Right lobe of liver (tissue), 6 donors: ENCODE measurements at places on chromosomes 1 and 21.

- no peak for DNase-seq
These were observed 52.5 kb upstream of the CNIH3 start for GRCh38 chr1:224563666-224564065.

GRCh38 chr1:53585129-53585528 lies 125.9 kb downstream of the DMRTB1 start:
- DNase-seq: peak; percentile 17

DNA sequence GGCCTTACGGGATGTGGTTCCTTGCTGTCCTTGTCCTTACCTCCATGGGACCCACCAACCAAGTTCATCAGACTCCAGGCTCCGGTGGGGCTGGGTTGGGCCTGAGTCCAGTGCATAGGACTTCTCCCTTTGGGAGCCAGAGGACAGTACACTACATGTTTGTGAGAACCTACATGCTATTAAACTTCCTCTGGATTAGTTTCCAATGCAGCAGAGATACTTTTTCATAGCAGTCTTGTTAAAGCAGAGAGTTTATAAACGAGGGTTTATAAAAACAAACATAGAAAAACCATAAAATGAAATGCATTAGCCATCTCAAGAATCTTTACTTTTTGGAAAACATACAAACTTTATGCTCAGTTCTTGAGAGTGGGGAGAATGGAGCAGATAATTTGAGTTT lies 33.4 kb downstream of the INKA2 start:
- DNase-seq: no peak

DNA sequence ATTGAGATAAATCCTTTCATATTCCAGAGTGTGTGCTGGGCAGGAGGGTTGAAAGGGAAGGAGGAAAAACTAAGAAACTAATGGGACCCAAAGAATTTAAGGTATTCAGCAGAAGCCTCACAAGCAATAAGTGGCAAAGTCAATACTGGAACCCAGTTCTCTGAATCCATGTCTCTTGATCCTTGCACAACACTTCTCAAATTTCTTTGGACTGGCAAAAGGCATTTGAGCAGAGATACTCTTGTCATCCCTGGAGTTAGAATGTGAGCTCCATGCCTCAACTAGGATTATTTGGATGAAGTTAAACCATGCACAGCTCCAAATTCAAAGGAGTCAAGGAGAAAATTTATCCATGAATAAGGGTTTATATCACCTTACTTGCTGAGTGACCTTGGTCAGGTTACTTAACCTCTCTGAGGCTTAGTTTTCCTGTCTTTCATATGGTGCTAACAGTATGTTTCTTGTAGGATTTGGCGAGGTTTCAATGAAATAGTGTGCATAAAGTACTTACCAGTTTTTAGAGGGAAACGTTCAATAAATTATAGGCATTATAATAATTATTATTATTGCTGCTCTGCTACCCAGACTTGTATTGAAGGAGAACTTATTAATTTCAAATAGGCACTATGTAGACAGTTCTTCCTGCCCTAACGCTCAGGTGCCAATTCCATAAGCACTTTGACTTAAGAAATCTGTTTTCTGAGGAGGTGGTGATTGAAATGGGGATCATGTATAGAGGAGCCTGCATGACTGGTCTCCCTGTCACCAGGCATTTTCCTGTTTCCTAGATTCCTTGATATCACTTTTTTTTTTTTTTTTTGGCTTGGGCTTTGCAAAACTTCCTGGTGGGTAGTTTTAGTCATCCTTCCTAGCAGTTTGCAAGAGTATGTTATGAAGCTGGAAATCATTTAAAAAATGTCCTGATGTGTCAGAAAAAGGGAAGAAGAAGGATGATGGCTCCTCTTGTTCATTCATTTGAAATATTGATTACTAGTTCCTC lies 125.0 kb upstream of the JUN start:
- no peak for DNase-seq

DNA sequence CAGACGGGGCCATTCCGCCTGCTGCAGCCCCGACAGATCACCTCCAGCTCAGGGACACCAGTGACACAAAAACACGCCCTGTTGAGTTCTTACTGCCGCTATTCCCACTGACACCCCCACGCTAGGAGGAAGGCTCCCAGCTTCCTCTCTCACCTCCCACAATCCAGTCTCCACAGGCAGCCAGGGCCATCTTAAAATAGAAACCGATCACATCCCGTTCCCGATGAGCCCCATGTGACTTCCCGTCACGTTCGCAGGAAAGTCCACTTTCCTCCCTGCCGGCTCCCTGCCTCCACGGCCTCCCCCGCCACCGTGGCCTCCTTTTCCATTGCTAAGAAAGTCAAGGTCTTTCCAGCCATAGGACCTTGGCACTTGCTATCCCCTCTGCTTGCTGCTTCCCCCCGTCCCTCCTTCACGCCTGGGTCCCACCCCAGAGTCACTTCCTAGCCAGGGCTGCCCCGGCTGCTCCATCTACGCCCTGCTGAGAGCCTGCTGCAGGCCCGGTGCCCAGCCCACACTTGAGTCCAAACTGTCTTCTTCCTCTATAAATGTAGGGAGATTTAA lies 24.0 kb upstream of the DDOST start:
- peak; percentile 73 for DNase-seq
